ENCODE measurements at places on chromosomes 11 and 22. TPM values are rescaled to one million over a fixed set of nuclear protein-coding genes. Genes with fewer than 3 reads are reported as not detected.
A peak's percentile ranks its signal among the peaks of the same experiment; 100 is the strongest.

Gene DERL3
- total RNA-seq: 3.4 TPM

Gene NLRP14
- 0.35 TPM for total RNA-seq

Gene MICAL2
- total RNA-seq: 222 TPM

Gene CADM1
- total RNA-seq: 2.6 TPM

DNA sequence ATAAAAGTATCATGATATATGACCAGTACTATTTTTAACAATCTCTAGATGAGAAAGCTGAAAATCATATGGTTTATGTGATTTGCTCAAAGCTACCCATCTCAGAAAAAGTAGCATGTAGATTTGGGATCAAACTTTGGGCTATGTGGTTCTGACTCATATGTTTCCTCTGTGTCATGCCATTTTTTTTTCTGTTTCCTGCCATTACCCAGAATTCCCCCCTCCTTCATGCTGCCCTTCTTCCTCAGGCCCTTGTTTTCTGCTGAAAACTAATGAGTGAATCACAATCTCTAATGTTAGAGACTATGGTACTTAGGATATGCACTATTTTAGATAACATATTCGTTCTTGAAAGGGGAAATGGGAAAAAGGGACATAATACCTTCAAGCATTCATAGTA lies 80.7 kb downstream of the JRKL start:
- no peak for DNase-seq

- no peak for DNase-seq
These were observed 45.8 kb downstream of the PLAAT5 start for GRCh38 chr11:63445118-63445517.

- DNase-seq: no peak
These were observed 14.1 kb upstream of the CALCB start for GRCh38 chr11:15059132-15059915.

- DNase-seq: no peak
These were observed 987 bp upstream of the NCR3LG1 start for GRCh38 chr11:17350455-17351171.

GRCh38 chr11:967995-968751 lies 42.5 kb downstream of the AP2A2 start:
- DNase-seq: no peak

GRCh38 chr11:38648604-38649003 lies 2050.6 kb upstream of the RAG2 start:
- DNase-seq: no peak

DNA sequence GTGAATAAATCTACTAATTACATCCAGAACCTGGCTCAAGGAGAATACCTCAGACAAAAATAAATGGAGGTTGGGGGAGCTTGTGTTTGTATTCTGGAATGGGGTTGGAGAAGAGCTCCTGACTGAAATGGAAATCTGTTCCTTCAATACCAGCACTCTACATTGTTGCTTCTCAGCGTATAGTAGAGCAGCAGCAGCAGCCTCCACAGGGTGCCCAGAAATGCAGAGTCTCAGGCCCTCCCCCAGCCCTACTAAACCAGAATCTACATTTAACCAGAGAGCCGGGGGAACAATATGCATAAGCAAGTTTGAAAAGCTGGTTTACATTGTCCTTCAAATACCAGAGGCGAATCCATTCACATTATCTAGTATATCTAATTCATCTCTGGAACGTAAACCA lies 474.8 kb downstream of the NTM start:
- no peak for DNase-seq

- DNase-seq: no peak
These were observed 256.9 kb upstream of the PITPNB start for GRCh38 chr22:28175730-28176492.

DNA sequence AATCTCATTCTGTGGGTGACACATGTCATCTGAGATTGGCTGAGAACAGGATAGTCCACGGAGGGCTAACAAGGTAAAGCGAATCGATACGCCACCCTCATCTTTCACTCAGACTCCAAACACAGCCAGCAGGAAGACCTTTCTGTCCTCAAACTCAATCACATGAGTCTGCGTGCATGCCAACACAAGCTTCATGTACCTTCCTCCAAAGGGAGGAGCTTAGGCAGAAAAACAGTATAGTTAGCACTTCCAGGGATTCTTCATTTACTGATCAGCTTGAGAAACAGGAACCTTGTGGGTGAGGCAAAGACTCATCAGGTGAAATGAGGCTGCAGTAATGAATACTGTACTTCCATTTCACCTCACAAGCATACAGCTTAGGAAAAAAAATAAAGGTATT lies 767.1 kb upstream of the API5 start:
- no peak for DNase-seq

DNA sequence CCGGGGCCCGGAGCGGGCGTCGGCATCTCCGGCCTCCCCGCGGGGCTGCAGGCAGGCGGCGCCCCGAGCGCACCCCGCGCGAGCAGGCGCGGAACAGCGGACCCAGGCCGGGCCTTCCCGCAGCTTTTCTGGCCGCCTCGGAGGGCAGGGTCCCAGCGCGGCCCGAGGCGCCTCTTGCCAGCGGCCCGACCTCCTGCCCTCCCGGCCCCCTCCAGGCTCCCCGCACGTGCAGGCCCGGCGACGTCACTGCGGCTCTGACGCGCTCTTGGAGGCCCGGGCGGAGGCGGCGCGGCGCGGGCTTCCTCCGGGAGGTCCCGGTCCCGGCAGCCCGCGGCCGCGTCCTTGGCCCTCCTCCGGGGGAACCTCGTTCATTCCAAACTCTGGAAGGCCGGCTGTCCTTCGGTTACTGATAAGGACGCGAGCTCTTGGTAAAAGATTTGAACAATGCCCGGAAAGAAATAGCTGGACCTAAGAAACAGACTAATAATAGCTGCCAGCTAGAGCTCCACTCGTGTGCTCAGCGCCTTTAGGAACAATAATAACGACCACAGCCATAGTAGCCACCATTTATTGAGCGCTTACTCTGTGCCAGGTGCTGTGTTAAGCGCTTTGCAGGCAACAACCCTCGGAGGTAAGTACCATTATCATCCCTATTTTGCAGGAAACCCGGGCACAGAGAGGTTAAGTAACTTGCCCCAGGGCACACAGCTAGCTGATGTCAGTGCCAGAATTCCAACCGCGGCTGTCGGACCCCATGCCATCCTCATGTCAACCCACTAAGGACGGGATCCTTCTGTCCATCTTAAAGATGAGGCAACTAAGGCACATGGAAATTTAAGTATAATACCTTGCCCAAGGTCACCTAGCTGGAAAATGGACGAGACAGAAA lies 39.1 kb upstream of the CREB3L1 start:
- peak; percentile 82 for DNase-seq

- no peak for DNase-seq
These were observed 6.3 kb downstream of the DAGLA start for GRCh38 chr11:61686469-61686868.

- no peak for DNase-seq
These were observed 6.1 kb downstream of the FXYD6 start for GRCh38 chr11:117870103-117870952.

- no peak for DNase-seq
These were observed 9.1 kb upstream of the CTTN start for GRCh38 chr11:70389201-70389600.

GRCh38 chr11:2089536-2090165 lies 49.5 kb downstream of the IGF2 start:
- DNase-seq: peak; percentile 43

DNA sequence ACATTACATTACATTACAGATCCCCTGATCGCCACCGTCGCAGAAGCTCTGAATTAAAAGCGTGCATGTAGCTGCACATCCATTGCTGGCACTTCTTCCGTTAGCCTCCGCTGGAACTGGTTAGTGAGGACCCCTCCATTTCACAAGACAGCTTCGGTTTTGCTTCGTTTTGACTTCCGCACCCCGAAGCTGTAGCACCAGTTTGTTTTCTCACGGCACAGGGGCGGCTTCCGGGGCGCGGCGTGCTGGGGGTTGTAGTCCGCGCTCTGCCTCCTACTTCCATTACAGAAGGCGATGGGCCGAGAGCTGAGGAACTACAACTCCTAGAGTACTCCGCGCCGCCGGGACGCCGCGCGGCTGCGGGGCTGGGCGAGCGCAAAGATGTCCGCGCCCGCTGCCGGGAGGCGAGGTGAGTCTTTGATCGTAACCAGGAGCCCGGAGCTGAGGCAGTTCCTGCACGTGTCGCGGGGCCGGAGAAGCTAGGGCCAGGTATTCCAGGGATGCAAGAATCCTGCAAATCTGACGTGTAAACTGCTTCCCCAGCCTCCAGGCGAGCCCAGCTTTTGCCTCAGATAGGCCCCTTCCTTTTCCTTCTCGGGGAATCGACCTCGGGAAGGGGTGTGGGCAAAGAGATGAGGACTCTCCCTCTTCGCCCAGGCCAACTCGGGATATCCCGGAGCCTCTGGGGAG lies at the start of gene PEX26:
Gene PEX26 (plus strand): TSS at position 352 of the 690 bp plus-strand sequence. CDS start 387 bp downstream, outside the sequence.
- DNase-seq: peak; percentile 93

DNA sequence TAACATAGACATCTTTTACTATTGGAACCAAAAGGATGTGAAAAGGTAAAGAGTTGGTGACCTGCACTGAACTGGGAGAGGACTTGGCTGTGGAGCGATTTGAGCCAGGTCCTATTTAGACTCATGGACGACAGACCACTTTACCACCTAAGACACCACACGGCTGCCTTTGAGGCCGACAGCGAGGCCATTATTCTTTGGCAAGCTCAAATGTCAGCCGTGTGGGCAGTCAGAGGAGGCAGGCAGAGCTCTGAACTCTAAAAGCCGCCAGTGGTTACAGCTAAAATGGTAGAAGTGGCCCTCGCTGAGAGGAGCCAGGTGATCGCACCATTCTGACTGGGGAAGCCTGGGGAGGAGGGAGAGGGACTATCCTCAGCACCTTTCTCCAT lies 50.5 kb downstream of the SCUBE1 start:
- no peak for DNase-seq

DNA sequence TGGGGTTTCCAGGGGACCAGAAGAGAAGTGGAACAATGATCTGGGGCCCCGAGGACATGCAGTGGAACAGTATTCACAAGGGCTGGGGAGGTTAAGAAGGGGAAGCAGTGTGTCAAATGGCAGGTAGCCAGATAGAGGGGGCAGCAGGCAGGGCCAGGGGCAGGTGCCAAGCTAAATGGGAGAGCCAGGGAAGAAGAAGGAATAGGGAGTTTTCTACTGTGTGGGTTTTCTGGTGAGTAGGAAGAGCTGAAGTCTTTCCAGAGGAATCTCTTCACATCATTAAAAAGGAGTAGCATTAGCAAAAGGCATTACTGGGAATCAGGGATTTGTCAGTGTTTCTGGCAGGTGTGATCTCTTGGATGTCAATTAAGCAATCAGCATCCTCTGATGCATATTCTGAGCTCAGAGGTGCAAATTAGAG lies 55.8 kb downstream of the IRAG1 start:
- no peak for DNase-seq

DNA sequence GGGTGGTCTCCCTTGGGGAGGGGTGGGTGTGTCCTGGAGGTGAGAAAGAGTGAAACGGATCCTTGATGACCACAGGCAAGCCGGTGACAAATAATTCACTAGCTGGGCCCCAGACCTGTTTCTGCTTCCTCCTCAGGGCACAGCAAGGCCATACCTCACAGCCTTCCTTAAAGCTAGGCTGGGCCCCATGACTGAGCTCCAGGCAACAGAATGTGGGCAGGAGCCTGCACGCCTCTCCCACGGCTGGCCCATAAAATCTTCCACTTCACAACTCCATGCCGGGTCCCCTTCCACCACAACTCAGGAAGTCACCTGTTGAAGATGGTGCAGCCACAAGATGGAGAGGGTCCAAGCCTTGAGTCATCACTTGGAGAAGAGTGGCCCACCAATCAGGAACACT lies 23.9 kb downstream of the SLC22A12 start:
- no peak for DNase-seq

DNA sequence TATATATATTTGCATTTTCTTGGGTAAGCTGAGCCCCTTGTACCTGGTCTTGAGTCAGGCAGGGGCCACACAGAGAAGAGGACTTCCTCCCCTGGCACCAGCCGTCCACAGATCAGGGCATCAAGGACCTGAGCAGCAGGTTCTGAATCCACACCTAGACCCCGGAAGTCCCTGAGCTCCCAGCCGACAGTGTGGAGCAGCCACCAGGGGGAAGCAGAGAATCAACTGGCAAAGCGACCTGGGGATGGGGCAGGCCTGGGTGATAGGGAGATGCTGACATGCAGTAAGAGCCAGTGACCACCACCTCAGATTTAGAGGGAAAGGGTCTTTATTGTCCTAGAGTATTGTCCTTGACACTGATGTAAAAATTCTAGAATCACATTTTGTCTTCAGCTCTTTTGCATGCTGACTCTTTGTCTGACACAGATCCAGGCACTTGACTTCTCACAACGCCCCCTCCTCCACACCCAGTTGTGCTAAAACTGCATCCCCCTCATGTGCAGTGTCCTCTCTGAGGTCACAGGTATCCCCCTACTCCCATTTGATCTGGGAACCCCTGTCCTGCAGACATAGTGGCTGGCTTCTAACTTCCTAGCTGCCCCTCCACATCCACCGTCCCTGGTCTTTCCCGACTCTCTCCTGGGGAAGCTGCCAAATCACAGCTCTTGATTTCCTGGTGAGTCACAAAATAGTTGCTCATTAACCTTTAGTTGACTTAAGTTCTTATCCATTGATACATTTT lies 109.3 kb downstream of the GGTLC2 start:
- DNase-seq: peak; percentile 13

DNA sequence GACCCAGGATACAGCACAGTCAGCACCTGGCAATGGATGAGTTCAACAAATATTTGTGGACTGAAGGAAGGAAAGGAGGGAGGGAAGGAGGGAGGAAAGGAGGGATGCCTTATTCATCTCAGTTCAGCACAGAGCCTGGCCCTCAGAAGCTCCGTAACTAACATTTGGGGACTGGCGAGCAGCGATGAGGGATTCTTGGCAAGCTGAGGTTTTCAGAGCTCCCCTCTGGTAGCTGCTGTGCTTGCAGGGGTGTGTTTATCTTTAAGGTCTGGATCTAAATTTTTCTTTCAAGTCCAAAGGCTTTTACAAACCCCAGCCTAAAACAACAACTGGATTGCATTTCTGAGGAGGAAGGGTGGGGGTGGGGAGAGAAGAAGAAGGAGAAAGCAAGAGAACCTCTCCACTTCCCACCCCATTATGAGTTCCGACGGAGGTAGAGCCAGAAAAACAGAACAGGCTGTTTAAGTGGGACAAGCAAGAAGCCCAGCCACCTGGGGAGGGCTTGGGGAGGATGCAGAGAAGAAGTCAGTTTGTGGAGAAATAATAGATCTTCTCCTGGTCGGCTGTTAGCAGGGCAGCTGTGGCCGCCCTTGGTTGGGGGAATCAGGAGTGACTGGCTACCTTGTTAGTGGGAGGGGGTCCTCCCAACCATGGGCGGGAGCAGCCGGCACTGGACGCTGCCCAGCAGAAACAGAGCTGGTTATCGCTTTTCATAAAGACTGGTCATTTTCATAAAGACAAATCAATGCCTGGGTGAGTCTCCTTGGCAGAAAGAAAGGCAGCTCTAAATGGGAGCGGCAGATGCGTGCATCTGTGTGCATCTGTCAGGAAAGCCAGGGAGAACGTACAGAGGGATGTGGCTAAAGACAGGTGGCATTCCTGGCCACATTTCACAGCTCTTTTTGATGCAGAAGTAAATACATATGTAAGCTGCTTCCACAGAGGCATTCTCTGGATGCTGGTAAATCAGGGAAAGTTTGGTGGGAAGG lies 78.0 kb downstream of the TSPAN18 start:
- DNase-seq: no peak

Measured in endothelial cell of umbilical vein (primary cell).